Stimulated activated CD8-positive, alpha-beta memory T cell treated with anti-CD3 and anti-CD28 coated beads, Interleukin-15, amount 100 ng/mL, for 48 hours (primary cell): ENCODE measurements at places on chromosomes 7 and 10.

- no peak for DNase-seq
Observed at GRCh38 chr7:23016345-23017253, 2.7 kb upstream of the HYCC1 start.

DNA sequence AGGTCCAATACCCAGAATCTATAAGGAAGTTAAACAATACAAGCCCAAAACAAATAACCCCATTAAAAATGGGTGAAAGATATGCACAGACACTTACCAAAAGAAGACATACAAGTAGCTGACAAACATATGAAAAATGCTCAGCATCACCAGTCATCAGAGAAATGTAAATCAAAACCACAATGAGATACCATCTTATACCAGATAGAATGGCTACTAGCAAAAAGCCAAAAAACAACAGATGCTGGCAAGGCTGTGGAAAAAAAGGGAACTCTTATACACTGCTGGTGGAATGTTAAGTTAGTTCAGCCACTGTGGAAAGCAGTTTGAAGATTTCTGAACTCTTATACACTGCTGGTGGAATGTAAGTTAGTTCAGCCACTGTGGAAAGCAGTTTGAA is 331.1 kb downstream of the KIF20B start:
- DNase-seq, result no peak

- DNase-seq, result peak; percentile 32
Observed at GRCh38 chr10:7407368-7408290, 3.2 kb downstream of the SFMBT2 start.

DNA sequence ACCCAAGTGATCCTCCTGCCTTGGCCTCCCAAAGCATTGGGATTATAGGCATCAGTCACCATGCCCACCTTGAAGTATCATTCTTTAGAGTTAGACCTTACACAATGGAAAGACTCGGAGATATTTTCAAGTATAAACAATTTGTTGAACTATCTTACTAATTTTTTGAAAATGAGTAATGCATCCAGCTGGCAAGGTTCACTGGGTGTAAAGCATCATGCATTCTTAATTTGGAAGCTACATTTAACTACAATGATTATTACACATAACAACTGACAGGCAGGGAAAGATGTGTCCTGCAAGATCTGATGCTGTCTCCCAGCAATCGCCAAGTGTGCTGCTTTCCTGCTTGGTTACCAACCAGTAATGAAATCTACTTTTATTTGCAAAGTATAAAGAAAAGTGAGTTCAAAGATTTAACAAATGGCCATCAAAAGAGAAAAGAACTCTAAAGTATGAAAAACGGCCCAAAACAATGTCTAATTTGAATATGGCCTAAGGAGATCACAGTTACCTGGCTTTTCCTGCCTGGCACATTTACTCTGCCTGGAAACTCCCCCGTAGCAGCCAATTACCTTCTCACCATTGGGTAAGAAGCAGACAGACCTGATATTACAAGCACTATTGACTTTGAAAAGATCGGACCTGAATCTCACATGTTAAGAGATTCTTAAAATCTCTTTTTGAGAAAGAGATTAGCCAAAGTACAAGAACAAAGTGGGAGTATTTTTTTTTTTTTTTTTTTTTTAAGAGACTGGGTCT is 59.3 kb upstream of the NMT2 start:
- no peak for DNase-seq

DNA sequence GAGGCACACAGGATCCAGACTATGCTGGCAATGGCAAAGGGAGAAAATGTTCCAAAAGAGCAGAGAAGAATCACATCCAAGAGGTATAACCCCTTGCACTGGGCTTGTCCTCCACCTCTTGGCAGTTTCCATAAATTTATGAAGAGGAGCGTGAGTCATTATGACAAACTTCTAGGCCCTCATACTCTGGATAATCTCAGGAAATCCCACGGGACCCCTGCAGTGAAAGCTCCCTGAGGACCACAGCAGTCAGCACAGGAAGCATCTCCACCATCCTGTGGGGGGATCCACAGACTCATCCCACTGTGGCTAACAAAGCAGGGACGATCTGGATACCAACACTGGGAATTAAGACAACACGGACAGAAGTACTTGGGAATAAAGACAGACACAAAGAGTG is 30.3 kb upstream of the GPAM start:
- no peak for DNase-seq

DNA sequence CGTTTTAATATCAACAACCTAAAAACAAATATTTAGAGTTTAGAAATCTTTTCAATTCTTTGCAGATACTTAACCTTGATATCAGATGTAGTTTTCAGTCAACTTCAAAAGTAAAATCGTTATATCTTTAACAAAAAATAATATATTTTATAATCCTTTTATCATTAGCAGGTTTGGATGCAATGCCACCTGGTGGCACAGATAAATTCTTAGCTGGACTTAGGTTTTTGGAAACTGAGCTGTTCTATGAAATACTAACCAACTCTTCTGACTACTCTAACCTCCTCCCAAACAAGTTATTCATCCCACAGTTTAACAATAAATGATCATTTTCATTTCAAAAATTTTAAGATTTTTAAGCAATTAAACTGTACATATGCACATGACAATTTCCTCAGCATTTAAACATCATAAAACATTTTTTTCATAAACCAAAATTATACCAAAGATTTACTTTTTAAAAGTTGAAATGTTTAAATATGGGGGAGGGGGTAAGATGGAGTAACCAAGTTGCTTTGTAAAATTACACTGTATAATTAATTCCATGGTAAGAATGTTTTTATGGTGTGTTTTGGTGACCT is 56.9 kb downstream of the HIBADH start:
- no peak for DNase-seq

DNA sequence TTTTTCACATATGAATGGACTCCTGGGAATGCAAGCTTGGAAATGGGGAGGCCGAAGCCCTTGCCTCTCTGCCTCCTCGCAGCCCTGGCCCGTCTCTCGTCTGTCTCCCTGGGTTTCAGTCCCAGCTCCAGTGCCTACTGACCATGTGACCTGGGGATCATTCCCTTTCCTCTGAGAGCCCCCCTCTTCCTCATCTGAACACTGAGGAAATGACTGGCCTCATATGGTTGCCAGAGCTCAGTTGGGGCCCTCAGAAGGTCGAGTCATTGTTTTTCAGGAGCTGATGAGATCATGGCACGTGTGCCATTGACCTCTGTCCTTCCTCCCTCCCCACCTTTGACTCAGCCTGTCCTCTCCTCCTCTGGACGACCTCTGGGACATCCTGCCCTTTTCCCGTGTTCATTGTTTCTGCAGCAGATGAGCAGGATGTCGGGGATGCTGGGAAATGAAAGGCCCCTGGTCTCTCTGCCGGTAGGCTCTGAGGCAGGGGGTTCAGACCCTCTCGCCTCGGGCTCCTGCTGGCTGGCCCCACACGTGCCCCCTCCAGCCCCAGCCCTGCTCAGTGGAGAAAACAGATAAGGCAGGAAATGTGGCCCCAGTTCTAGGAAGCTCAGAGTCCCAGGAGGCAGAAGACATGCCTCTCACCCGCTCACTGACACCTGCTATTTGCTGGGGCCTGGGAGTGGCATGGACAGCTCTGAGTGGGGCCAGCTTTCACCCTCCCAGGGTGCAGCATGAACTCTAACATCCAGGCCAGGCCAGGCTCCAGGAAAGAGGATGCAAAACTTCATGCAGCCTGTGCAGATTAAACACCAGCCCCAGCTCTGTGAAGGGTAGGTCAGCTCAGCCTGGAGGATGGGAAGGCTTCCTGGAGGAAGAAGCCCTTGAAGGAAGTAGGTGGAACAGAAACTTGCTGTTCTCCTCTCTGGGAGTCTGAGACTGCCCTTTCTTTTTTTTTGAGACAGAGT is 8.3 kb upstream of the PPP1R35 start:
- DNase-seq, result no peak

DNA sequence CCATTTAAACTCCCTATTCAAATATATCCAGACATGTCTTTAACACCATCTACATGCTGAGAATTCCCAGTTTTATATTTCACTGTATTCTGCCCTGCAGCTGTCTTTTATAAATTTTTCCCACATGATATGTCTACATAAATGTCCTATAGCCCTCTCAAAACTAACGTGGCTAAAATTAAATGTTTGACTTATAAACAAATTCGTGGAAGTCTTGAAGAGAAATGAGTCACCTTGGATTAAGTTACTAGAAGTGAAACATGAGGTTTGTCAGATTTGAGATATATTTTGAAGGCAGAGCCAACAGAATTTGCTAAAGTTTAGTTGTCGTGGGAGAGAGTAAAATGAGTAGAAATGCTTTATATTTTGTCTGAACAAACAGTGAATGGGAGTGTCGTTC is 386.9 kb upstream of the CNTNAP2 start:
- DNase-seq, result no peak

DNA sequence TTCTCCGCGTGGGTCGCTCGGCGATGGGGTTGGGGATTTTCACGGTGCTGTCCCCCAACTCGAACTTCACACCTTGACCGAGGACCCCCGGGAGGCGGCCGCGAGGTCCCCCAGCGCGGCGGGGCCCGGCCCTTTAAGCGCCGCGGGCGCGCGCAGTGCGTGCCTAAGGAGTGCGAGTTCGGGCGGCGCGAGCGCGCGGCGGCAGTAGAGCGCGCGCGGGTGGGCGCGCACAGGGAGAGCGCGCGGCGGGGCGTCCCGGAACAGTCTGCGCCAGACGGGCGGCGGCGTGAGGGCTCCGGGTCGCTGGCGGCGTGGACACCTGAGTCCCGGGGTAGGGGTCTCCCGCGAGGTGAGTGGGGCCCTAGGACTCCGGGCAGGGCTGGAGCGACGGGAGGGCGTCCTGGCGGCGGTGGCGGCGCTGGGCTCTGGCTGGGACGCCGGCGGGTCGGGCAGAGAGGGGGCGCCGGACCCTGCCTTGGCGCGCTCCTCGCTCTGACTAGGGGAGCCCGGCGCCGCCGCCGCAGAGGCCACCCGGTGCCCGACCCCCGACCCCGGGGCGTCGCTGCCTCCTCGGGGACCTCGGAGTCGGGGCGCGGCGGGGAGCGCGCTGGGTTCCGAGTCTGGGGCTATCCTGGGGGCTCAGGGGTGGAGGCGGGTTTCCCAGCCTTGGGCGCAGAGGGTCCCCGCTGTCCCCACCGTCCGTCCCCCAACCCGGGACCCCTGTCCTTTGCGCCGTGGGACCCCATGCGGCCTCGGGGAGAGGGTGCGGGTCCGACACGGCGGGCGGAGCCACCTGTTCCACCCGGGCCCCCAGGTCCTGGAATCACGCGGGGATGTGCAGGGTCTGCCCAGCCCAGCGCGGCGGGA is at the start of gene PROSER2:
Gene PROSER2, plus strand, starts transcription at position 235 of the 867 bp plus-strand sequence. CDS start 28,722 bp downstream, outside the sequence.
- DNase-seq, result no peak

- DNase-seq, result no peak
Observed at GRCh38 chr10:72682638-72683037, 9.3 kb upstream of the MCU start.

GRCh38 chr7:1024331-1024841 is 20.0 kb upstream of the GPR146 start:
- no peak for DNase-seq

DNA sequence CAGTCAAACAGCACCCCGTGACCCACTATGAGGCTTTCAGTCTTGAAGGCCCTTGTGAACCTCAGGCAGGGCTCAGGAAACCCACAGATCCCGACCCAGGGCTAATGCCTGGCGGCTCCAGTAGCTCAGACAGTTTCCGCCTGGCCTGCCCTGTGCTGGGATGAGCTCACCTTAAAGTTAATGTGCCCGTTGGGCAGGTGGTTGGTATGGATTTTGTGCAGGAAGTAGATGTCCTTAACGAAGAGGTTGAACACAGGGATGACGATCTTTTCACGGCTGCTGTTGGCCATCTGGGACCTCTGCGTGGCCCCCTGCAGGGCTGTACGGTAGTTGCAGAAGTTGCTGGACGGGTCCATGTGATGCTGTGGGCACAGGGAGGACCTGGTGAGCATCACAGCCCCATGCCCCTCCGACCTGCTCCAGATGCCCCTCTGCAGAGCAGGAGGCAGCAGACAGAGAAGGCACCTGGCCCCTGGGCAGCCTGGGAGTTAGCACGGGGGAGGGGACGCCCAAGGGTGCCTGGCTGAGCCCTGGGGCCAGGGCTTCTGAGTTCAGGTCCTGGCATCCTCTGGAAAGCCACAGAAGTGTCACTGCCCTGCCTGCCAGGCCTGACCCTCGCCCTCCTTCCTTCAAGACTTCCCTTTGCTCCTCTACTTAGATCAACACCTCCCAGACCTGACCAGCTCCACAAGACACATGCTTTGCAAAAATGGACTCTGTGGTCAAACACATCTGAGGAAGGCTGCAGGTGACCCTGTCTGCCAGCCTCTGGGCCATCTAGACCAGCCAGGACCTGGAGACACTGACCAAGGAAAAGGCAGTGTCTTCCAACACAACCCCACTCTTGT is 59.8 kb downstream of the CSGALNACT2 start:
- DNase-seq, result no peak

GRCh38 chr7:156100086-156100485 is 287.8 kb upstream of the SHH start:
- no peak for DNase-seq

DNA sequence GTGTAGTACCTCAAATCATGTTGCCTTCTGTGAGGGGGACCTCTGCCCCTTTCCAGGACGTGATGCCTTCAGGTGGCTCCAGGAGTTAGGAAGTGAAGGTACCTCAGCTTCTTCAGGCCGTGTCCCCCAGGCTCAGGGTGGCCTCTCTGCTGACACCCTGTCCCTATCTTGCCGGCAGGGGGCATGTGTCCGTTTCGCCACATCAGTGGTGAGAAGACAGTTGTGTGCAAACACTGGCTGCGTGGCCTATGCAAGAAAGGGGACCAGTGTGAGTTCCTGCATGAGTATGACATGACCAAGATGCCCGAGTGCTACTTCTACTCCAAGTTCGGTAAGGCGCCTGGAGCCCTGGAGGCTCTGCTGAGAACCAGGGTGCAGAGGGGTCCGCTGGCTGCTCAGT is 9.2 kb downstream of the CPSF4 start:
- DNase-seq, result no peak

DNA sequence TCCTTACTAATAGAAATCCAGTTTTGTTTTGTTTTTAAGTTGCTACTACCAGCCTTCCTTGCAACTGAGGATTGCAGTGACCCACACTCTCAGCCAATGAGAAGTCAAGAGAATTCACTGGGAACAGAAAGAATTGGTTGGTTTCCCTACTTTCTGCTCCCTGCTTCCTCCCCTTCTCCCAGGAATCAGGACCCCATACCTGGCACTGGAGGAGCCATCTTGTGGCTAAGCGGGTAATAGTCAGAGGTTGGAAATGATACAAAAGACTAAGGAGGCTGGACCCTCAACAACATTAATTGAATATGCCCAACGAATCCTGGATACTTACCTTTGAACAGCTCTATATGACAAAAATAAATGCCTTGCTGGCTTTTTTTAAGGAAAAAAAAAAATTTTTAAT is 6.3 kb downstream of the TMEM176A start:
- DNase-seq, result no peak

GRCh38 chr10:122461729-122462532 is 578 bp downstream of the HTRA1 start:
- no peak for DNase-seq

- no peak for DNase-seq
Observed at GRCh38 chr10:71401056-71401455, 4.3 kb downstream of the CDH23 start.

DNA sequence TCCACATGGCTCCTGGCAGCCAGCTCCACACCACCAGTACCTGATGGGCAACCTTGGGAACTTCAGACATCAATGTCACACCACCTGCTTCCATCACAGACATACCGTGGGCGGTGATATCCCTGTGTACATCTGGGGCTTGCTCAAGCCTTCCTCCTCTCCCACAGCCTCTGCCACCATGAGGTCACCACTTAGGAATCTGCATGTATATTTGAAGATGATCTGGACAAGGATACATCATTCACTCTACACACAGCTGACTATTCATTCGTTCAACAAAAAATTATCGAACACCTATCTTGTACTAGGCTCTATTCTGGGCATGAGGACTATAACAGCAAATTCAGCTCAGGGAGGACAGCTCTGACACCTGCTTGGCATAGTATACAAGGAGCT is 6.8 kb downstream of the DLG5 start:
- DNase-seq, result no peak

GRCh38 chr10:62616885-62617590 is 187.5 kb upstream of the ADO start:
- DNase-seq, result no peak
